Activated CD4-positive, alpha-beta T cell treated with anti-CD3 and anti-CD28 coated beads, Interleukin-2, amount 50 U/mL, for 48 hours (primary cell): ENCODE measurements at places on chromosomes 7 and 10.

GRCh38 chr7:150507947-150508602, 6.6 kb upstream of the GIMAP7 start:
- no peak for DNase-seq

DNA sequence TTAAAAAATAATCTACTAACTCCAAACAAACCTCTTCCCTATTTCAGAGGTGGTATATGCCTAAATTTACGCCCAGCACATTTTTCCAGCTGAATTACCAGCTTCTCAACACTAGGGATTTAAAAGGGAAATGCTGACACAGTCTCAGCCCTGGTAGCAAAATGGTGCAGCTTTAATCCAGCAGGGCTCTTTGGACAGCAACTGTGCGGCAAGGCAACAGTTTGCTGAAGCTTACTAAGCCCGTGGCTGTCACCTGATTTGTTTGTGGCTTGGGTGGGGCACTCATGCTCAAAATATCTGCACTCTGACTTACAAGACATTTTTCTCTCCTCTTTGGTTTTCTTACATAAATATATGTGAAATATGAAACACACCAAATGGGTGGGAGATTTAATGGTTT, 206.7 kb downstream of the POU6F2 start:
- no peak for DNase-seq

DNA sequence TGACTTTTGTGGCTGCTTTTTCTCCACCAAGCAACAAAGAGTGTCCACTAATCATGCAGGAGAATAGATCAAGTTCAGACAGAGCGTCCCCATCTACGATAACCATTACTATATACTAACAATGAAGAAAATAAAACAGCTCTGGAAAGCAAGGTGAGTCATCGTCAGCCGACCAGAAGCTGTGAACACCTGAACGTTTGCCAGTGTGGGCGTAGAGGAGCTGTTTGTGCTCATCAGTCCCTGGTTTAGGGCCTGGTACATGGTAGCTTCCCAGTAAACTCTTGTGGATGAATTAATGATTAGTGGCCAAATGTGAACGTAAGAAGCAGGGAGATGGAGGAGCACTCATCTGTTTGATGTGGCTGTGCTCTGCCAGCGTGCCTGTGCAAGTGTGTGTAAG, 180.7 kb downstream of the EVX1 start:
- DNase-seq: no peak

DNA sequence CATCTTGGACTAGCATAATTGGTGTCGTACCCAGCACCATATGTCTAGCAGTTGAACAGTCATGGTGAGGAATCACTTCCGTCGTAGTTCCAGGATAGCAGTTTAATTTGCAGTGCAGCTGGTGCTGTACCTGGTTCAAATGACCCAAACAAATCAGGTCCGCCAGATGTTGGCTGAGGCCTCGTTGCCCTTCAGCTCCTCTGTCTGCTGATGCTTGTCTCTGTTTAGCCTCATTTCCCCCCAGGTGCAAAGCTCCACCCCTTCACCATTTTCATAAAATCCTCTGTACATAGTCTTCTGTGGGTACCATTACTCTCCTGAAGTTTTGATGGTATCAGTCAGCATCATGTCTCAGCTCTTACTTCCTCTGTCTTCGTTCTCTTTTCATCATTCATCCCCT, 35.1 kb downstream of the UMAD1 start:
- DNase-seq: no peak

DNA sequence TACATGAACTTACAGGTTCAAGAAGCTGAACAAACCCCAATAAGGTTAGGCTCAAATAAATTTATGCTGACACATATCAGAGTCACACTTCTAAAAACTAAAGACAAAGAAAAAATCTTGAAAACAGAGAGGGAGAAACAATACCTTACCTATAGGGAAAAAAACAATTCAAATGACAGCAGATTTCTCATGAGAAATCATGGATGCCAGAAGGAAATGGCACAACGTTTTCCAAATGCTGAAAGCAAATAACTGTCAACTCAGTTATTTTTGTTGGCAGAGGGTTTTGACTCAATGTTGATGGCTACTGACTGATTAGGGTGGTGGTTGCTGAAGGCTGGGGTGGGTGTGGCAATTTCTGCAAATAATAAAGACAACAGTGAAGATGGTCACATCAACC, 239.4 kb downstream of the ARHGAP12 start:
- no peak for DNase-seq

GRCh38 chr7:25031432-25031831, 51.5 kb upstream of the OSBPL3 start:
- no peak for DNase-seq

GRCh38 chr7:95476072-95476847, 9.5 kb upstream of the ASB4 start:
- no peak for DNase-seq

DNA sequence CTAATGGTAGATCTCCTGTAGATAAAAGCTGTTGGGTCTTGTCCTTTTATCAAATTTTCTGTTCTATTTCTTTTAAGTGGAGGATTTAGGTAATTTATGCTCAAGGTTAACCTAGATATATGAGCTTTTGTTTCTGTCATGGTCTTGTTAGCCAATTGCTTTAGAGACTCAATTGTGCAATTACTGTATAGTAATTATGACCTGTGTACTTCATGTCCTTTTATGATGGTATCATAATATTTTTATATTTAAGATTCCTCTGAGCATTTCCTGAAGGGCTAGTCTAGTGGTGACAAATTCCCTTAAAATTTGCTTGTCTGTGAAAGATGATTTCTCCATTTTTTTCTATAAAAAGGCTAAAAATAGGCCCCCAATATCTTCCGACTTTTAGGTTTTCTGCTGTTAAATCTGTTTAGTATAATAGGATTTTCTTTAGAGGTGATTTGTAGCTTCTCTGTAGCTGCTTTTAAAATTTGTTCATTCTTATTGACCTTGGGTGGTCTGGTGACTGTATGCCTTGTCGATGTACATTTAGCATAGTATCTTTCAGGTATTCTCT, 5.4 kb upstream of the AKR1C3 start:
- DNase-seq: no peak

DNA sequence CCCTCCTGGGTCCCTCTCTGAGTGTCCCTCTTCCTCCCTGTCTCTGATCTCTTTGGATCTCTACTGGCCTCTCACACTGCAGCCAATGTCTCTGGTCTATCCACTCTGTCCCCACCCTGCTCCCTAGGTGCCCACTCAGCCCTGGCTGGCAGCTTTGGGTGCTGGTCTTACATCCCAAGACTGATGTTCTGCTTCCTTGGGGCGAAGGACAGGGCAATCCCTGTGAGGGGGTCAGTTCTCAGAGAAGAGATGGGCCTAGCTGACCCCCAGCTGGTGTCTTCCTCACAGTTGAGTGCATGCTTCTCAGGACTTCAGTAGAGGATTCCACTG, 51.7 kb upstream of the CAMK2B start:
- DNase-seq: no peak

- DNase-seq: no peak
These were observed 110.6 kb upstream of the COL1A2 start for GRCh38 chr7:94284104-94284503.

GRCh38 chr7:131556909-131557651, 652 bp upstream of the PODXL start:
- DNase-seq: peak; percentile 6

GRCh38 chr7:100367676-100368613, 5.3 kb upstream of the PILRA start:
- DNase-seq: no peak

GRCh38 chr10:90167174-90168064, 466.0 kb downstream of the KIF20B start:
- DNase-seq: no peak

- DNase-seq: no peak
These were observed 7.8 kb downstream of the CPA5 start for GRCh38 chr7:130352194-130353074.

DNA sequence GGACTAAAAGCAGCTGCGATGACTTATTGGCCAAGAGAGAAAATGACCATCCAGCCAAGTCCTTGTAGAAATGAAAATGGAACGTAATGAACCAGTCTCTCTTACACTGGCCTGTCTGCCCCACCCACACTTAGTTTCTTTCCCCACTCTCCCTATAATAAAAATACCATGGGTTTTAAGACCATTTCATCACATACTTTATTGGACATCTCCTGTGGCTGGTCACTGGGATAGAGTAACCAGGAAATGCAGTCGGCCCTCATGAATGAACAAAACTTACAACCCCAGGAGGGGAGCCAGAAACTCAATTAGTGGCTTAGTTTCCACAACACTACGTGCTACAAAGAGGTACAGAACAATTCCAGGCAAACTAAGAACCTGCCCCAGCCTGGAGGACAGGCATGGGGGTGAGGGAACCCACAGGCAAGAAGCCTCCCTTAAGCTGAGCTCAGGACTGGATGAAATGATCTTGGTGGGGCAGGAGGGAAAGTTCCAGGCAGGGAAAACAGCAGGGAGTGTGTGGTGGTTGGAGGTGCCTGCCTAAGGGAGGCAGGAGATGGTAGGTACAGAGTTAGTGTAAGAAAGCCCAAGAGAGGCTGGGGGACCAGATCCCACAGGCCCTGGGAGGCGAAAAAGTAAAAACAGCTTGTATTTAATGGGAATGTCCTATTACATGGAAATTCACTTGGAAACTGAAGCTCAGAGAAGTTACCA, 29.6 kb downstream of the MKI67 start:
- no peak for DNase-seq

- no peak for DNase-seq
These were observed 7.4 kb downstream of the ADCYAP1R1 start for GRCh38 chr7:31059551-31059950.

GRCh38 chr7:3285652-3286051, 15.4 kb upstream of the SDK1 start:
- DNase-seq: no peak

DNA sequence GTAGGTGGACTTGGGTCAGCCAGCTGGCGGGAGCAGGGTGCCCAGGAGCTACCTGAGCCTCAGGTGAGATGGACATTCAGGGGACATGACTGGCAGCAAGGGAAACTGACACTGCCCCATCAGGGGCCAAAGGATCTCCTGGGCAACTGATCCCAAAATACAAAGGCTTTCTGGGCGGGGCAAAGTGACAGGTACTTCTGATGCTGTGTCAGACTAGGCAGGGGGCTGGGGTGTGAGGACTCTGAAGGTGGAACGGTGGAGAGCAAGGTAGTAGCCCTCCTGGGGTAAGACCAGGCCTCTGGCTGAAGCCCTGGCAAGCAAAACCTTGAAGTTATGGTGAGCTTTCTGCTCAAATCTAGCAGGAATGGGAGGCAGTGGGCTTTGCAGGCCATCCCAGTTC, 4.4 kb downstream of the OPN4 start:
- no peak for DNase-seq

DNA sequence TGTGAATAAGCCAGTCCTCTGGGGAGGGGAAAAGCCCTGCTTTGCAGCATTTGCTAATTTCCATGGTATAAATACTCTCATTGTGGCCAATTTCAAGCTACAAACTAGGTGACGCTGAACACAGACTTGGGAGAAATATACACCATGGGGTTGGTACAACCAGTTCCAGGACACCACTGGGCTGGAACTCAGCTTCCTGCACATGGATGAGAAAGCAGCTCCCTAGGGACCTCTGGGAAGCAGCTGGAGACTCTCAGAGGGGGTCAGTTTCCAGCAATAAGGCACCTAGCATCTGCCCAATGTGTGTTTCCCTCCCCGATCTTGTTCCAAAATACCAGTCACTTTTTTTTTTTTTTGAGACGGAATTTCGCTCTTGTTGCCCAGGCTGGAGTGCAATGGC, 56.8 kb upstream of the WDR11 start:
- DNase-seq: no peak

DNA sequence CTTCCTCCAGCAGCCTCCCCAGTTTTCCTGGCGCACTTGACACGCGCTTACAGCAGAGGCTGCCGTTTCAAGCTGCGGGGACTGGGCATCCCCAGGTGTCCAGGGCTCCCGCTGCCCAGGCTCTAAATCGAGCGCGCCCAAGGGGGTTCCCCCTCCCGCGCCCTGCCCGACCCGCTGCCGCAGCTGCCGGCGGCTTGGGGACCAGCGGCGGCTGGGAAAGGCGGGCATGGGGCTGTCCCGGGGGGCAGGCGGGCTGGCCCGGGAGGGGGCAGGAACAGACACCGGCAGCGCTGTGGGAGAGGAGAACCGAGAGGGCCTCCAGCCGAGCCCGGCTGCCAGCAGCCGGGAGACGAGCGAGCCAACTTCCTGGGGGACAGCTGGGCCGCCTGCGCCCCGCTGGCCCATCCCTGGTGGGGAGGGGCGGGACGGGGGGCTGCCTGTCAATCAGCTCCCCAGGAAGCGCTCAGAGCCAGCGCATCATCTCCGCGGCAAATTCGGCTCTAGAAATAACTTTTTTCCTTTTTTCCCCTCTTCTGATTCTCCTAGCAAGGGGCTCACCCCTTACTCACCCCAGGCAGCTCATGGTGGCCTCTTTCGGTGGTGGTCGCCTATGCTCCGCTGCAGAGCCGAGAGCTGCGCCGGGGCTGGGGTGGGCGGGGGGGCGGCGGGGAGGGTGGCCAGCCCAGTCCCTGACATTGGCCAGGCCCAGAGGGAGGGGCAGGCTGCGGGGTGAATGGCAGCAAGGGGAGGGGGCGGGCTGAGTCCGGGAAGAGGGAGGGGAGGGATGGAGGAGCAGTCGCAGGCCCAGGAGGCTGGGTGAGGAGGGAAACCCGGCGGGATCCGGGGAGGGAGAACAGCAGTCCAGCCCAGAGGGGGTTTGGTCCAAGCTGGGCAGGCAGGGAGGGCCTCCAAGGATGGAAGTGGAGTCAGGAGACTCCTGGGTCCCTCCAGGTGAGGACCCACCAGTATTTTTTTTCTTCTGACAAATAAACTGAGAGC, 14.7 kb downstream of the GRID2IP start:
- DNase-seq: no peak

DNA sequence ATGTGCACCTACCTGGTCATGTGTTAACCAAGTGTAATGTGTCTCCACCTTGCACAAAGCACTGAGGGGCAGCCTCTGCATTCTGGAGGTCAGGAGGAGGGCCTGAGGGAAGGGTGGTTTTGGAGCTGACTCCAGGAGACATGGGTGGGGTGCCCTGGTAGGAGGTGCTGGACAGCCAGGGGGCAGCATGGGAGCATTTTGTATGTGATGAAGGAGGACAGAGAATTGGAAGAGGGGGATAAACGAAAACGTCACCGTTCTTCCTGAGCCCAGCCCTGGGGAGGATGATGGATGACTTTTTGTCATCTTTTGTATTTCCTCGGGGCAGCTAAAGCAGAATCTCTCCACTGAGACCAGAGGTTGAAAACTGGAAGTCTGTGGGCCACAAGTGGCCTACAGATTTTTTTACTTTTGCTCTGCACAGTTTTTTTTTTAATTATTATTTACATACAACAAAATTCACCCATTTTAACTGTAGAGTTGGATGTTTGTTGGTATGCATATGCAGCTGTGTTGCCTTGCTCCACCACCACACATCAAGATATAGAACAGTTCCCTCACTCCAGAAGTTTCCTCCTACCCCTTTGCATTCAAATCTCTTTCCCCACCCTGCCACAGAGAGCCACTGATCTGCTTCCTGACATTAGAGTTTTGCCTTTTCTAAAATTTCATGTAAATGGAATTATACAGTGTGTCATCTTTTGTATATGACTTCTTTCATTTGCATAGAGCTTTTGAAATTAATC, 242.5 kb downstream of the VTI1A start:
- DNase-seq: no peak

- no peak for DNase-seq
These were observed 1.2 kb downstream of the AHCYL2 start for GRCh38 chr7:129225931-129226572.

GRCh38 chr10:29199941-29200679, 88.8 kb upstream of the LYZL1 start:
- no peak for DNase-seq
